ENCODE measurements at places on chromosomes 3 and 15.

- DNase-seq = no peak
These were observed 81.9 kb upstream of the TGFBR2 start for GRCh38 chr3:30524357-30525040.

DNA sequence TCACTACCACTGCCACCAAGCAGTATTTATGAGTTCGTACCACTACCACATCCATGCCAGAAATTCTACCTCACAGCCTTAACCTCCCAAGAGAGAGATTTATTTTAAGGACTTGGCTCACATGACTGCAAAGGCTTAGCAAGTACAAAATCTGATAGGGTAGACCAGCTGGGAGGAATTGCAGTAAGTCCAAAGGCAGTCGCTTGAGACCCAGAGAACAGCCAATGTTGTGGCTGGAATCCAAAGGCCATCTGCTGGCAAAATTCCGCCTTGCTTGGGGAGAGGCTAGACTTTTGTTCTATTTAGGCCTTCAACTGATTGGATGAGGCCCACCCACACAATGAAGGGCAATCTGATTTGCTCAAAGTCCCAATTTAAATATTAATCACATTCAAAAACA lies 101.4 kb upstream of the STT3B start:
- no peak for DNase-seq

GRCh38 chr15:92044203-92044909 lies 190.8 kb downstream of the SLCO3A1 start:
- DNase-seq = no peak

- DNase-seq = no peak
These were observed 384.8 kb upstream of the SEMA6D start for GRCh38 chr15:47332481-47332880.

DNA sequence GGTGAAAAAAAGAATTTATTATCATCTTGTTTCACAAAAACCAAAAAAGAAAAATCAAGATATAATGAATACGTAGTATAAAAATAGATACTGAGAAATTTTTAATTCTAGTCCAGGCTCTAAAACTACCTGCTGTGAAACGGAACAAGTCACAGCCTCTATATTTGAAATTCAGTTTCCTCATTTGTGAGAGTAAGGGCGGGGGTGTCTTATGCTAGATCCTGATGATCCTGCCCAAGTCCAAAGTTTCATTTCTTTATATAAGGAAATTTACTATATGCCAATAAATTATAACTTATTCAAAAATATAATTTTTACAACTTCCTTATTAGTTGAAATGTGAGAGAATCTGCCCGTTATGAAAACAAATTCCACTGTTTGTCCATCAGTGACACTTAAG lies 385.7 kb downstream of the CGGBP1 start:
- DNase-seq = no peak

GRCh38 chr15:80183306-80183705 lies 30.5 kb downstream of the FAH start:
- DNase-seq = no peak

GRCh38 chr3:112027826-112028225 lies 6.7 kb upstream of the TMPRSS7 start:
- DNase-seq = no peak

GRCh38 chr3:36908647-36909180 lies 36.1 kb downstream of the TRANK1 start:
- DNase-seq = no peak

- no peak for DNase-seq
These were observed 13.4 kb upstream of the SCN10A start for GRCh38 chr3:38829404-38829803.

GRCh38 chr15:69854521-69855181 lies 243.1 kb downstream of the TLE3 start:
- DNase-seq = no peak

DNA sequence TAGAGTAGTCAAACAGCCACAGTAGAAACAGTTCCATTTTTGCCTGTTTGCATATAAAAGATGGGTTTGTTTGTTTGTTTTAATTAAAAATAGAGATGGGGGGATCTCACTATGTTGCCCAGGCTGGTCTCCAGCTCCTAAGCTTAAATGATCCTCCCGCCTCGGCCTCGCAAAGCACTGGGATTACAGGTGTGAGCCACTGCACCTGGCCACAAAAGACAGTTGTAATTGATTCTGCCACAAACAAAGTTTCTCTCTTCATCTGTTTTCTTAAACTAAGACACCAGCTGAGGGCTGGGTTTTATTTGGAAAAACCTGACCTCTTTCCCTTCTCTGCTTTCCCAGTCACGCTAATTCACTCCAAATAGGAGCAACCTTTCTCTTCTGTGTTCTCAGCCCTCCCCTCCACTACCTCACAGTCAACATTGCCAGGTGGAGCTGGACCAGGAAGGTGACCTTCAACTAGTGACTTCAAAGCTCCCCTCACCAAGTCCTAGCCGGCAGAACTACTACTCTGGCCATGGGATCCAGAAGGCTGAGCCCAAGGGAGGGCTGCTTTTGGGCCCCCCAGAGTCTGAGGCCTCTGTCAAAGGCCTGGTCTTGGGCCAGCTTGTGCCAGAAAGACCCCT lies 1.5 kb upstream of the IDH2 start:
- DNase-seq = no peak

DNA sequence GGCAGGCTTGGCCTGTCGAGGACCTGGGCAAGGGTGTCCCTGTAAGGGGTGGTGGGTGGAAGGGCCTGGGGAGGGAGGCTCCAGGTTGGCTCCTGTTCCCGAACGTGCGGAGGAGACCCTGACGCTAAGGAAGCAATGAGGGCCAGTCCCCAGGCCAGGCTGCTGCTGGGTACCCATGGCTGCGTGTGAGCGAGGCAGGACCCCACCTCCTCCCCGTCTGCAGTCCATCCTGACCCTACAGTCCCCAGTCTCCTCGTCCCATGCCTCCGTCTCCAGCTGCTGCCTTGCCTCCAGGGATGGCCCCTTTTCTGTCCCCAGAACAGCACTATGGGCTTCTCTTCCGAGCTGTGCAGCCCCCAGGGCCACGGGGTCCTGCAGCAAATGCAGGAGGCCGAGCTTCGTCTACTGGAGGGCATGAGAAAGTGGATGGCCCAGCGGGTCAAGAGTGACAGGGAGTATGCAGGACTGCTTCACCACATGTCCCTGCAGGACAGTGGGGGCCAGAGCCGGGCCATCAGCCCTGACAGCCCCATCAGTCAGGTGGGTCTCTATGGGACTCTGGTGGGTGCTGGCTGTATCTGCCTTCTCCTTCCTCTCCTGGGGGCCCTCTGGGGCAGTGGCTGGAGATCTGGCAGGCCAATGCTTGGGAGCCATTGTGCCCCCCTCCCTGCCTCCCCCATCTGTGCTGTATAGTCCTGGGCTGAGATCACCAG lies 571 bp downstream of the FES start:
- DNase-seq = no peak

- peak; percentile 71 for DNase-seq
These were observed 15.3 kb downstream of the PLXNB1 start for GRCh38 chr3:48414376-48415250.

DNA sequence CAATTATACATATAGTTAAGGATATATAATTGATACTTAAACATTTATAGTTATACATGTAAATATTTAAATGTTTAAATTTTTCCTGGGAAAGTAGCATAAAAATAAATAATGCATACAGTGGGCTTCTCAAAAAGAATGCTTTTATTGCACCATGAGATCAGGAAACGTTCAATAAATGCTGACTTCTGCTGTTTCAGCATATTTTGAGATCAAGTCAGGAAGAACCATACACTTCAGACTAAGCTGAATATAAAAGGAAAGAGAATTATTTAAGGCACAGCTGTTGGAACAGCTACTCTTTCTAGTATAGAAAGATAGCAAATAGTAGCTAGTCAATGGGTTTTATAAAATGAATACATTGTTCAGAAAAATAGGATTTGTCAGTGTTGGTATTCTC lies 1462.3 kb upstream of the CADM2 start:
- DNase-seq = no peak

- no peak for DNase-seq
These were observed 11.9 kb downstream of the GOLGB1 start for GRCh38 chr3:121737644-121738043.

DNA sequence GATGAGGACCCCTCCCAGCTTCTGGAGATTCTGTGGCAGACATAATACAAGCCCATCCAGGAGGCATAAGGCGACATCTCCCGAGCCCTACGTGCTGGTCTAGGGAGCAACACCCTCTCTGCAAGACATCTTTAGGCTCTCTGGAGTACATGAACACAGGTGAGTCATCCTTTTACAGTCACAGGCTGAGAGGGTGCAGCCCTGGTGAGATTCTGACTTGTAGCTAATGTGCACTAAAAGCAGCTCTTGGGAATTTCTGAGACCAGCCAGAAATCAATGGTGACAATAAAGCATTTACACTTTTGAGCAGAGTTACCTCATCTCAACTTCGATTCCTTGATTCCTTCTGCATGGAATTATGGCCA lies 131.1 kb downstream of the XXYLT1 start:
- no peak for DNase-seq

- no peak for DNase-seq
These were observed 162.7 kb downstream of the ALCAM start for GRCh38 chr3:105529456-105529855.

DNA sequence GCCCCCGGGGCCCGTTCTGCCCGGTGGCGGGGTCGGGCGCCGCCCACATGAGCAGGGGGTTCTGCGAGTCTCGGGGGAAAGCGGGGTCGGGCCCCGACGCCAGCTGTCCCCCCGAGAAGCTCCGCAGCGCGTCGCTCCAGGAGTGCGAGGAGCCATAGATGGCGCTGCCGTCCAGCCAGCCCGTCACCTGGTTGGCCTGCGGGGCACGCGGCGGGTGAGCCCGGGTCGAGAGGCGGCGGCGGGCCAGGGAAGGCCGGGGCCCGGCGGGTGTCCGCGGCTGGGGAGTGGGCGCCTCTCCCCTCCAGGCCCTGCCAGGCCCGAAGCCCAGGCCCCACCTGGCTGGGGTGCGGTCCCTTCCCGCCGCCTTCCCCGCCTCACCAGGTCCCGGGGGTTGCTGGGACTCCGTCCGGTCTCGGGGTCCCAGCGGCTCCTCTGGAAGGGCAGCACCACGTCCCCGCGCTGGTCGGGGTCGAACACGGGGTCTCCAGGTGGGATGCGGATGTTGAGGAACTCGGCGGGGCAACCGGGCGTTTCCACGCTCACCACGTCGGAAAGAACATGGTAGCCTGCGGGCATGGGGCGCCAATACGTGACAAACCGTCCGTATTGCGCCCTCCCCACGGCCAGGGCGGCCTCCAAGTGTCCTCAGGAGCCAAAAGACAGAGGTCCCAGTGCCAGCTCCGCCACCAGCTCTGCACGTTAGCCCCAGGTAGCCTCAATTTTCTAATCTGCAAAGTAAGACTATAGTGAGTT lies 2.4 kb downstream of the DUOX2 start:
- no peak for DNase-seq

GRCh38 chr15:94230883-94231722 lies at the start of gene MCTP2:
TSS of gene MCTP2 (plus strand) at chr15:94231561. CDS start at chr15:94298266, 66,705 bp downstream.
- DNase-seq = peak; percentile 89

DNA sequence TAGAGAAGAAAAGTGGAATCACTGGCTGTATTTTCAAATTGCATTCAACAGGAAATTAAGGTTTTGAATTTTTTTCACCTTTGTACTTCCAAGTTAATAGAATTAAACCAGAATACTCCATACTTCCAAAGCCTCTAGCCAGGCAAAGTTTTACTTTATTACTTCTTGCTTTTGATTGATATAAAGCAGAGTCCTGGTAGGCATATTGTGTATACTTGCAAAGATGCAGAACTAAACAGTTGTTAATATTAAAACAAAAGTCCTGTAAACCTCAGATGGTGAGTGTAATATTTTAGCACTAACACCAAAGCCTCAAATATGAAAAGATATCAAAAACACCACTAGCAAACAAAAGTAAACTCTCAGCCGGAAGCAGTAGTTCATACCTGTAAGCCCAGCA lies 107.2 kb upstream of the C2CD4B start:
- DNase-seq = no peak

DNA sequence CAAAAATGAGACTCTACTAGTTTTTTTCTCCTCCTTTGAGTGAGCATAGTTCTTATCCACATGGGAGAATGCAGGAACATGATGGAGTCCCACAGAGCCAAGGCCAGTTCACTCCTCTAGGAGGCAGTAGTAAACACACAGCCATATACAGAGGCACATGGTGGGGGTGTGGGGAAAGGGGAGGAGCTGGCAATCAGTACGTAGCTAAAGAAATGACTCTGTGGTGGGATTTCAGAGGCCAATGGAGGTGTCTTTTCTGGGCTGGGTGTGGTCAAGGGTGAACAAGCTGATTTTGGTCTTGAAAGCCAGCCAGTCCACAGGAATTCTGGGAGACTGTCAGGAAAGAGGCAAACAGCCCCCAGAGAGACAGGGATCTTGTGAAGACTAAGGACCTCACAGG lies 6.6 kb upstream of the RAB11A start:
- no peak for DNase-seq

DNA sequence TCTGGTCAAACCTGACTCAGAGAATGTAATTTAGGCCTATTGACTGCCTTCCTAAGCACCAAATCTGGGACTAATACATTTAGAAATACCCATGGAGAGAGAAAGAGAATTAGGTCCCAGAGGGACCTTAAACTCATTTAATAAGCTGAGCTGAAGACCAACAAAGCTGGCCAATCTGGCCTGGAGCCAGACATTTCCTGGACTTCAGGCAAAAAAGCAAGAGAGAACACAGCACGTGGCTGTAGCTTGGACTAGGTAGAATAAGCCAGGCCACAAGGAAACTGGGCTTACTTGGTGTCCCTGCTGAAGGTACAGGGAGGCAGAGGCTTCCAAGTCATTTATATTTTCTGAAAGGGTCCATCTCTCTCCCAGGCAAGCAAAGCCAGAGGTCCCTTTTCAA lies 88.1 kb downstream of the RTP4 start:
- no peak for DNase-seq

- peak; percentile 59 for DNase-seq
These were observed 534 bp downstream of the FRMD5 start for GRCh38 chr15:44194323-44195150.

GRCh38 chr3:157369727-157370421 lies 66.8 kb upstream of the PTX3 start:
- no peak for DNase-seq

DNA sequence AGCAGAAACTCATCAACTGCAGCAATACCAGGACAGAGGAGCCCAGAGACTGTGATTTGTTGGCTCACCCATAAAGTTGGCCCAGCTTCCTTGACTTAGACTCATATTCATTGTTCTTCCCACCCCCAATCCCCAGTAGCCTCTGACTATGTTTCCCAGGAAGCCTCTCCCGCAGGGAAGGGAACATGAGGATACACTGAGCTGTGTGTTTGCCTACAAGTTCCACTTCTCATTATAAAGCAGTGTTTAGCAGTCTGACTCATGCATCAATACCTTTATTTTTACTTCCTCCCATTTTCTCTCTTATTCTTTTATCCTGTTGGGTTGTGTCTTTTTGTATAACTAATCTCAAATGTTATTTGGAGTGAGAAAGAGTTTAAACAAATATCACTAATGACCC lies 111.6 kb upstream of the PHLDB2 start:
- no peak for DNase-seq

GRCh38 chr15:58770857-58771620 lies at the start of gene MINDY2:
TSS of gene MINDY2 (plus strand) at chr15:58771302. CDS start at chr15:58771396, 94 bp downstream.
- DNase-seq = peak; percentile 97
